ENCODE measurements at places on chromosomes 5 and 9.

DNA sequence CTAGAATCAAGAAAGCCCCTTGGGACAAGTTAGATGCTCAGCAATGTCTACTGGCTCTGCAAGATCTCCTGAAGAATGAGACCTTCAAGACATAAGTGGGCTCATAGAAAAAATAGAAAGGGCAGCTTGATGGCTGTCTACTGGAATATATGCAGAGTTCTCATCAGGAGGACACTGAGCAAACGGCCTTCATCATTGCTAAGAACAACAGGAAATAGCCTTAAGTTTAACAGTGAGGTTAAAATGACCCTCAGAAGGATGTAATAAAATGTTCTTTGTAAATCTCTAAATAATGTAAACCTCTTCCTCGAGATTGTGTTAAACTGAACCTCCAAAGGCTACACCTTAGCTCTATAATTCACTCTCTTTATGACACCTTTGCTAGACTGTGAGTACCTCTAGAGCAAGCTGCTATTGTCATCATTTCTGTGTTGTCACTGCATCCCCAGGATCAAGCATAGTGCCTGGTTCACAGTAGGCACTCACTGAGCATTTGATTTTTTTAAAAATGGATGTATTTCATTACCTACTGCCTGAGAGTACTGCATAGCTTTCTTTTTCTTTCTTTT is 22.2 kb upstream of the LHFPL2 start:
- DNase-seq, result no peak

DNA sequence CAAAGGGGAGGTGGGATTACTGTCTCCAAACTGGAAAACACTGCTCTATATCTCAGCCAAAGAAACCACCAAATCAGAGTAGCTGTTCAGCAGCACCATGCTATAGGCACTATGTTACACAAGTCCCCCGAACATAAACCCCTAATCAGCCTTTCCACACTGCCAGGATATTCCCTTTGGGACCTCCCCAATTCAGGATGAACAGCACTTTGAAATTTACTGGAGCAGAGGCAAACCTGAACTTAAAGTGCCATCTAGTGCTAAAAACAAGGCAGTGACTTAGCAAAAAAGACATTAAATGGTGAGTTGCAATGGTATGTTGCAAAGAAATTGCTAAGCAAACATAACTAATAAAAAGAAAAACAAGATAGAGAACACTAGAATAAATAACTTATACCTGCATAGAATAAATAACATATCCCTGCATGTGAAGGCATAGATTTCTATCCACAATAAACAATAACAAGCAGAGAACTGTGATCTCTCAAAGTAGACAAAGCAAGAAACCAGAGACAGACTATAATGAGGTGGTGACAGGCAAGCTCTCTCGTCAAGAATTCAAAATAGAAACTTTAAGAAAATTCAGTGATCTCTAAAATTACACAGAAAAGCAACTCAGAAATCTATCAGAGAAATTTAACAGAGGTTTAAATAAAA is 584.4 kb upstream of the ACO1 start:
- no peak for DNase-seq

- no peak for DNase-seq
These were observed 73.6 kb upstream of the CAST start for GRCh38 chr5:96588539-96588938.

GRCh38 chr5:115465431-115465830 is 79.1 kb downstream of the FEM1C start:
- no peak for DNase-seq

- DNase-seq, result no peak
These were observed 130.9 kb upstream of the SLC30A5 start for GRCh38 chr5:68962757-68963484.

GRCh38 chr5:180852495-180852894 is 8.6 kb downstream of the ZFP62 start:
- no peak for DNase-seq

All from activated CD4-positive, CD25-positive, alpha-beta regulatory T cell (primary cell).